ENCODE measurements at places on chromosomes 7 and 10.
A peak's percentile ranks its signal among the peaks of the same experiment; 100 is the strongest.

- no peak for DNase-seq
Observed at GRCh38 chr7:148721390-148721789, 22.7 kb downstream of the CUL1 start.

DNA sequence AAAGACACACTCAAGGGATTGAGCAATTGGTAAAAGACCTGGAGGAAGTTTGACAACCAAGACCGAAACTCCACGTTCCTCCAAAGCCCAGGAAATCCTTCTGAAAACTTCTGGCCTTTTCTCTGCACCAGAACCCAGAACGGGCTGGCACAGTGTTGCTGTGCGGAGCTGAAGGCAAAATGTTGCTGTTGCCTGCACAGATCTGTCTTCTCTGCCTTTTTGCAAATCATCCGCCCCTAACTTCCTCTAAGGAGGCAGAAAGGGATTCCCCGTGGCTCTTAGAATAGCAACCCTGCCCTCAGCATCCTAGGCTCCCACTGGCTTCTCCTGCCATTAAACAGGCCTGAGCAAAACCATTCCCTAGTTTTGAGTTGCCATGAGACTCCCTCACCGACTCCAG is 44.9 kb downstream of the FIGNL1 start:
- no peak for DNase-seq

DNA sequence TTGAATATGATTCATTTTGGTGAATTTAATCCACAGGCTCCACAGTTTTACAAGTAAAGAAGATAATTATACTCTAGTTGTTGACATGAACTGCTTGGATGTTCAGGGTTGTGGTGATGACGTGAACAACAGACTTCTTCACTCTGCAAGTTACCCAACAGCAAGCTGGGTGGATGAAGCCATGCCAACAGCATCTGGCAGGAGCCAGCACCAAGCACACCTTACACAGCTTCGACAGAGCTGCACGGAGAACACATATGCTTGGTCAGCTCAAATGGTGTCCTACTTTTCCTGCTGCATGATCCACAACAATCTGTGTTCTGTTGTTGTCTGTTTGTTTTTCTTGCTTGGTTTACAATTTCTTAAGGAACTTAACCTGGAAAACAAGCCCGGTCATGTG is 9.8 kb downstream of the NOD1 start:
- DNase-seq = no peak

DNA sequence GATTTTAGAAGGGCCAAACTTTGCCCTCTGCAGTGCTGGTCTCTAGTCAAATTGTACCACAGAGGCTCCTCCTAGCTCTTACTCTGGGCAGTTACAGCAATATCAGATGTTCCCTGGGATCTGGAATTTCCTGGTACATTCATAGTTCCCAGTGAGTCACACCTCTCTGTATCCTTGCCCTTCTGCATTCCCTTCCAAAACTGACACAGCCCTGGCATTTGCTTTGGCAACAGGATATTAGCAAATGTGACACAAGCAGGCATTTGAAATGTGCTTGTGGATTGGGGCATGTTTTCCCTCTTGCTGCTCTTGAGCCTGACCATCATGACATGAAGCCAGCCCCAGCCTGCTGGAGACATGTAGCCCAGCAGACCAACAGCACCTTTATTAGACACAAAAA is 284.7 kb upstream of the AKR1E2 start:
- no peak for DNase-seq

DNA sequence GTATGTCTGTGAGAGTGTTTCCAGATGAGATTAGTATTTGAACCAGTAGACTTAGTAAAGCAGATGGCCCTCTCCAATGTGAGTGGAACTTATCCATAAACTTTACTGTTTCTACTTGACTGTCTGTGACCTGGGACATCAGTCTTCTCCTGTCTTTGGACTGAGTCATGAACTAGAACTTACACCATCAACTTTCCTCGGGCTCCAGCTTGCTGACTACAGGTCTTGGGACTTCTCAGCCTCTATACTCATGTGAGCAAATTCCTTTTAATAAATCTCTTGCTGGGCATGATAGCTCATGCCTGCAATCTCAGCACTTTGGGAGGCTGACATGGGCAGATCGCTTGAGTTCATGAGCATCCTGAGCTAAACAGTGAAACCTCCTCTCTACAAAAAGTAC is 25.7 kb upstream of the WAPL start:
- no peak for DNase-seq

- no peak for DNase-seq
Observed at GRCh38 chr10:62433901-62434300, 59.7 kb downstream of the ZNF365 start.

DNA sequence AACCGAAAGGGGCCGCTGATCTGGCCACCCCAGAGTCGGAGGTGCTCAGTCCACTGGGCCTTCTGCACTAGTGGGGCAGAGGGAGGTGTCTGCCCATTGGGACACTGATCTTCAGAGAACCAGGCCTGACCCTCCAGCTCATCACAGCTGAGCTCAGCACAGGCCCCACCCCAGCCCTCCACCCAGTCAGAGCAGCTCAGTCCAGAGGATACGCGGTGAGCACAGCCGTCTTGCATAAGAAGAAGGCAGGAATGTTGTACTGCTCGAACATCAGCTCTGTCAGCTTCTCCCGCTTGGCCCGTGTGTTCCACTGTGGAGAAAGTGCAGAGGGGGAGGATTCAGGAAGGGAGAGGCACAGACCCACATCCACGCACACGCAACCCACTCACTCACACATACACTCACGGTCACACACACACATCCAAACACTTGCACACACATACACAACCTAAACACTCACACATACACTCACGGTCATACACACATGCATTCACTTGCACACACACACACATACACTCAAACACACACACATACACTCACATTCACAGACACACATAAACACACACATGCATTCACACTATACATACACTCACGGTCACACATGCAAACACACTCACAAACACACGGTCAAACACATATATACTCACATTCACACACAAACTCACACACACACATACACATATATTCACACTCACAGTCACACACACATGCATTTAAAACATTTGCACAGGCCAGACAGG is 6.3 kb downstream of the ACTL6B start:
- no peak for DNase-seq

- no peak for DNase-seq
Observed at GRCh38 chr7:14760730-14761478, 141.6 kb downstream of the DGKB start.

- peak; percentile 54 for DNase-seq
Observed at GRCh38 chr7:90461219-90461618, 8.2 kb upstream of the PTTG1IP2 start.

DNA sequence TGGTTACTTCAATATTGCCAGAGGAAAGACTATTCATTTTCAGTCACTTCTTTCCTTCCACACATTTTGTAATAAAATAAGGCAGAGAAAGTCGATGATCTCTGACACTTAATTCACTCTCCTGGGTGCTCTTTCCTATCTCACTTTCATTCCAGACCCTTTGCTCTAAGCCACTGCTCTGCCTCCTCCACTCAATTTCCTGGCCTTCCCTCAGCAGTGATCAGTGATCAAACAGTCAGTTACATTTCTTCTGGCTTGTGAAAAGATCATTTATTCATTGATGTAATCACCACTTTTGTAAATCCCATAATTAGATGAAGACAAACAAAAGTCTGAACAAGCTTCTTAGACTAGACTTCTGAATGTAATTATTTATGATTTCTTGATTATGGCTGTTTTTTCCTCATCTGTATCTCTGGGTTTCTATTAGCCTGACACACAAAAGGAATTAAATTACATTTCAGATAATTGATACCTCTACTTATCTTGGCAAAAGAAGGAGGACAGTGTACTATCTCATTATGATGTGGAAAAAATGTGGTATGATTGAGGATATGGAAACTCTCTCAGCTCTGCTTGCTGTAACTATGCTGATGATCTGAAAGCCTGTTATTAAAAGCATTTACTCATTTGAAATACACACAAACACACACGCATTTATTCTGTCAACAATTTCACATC is 1102.3 kb downstream of the GRM8 start:
- DNase-seq = no peak

GRCh38 chr10:110525349-110526260 is 27.9 kb downstream of the DUSP5 start:
- no peak for DNase-seq

DNA sequence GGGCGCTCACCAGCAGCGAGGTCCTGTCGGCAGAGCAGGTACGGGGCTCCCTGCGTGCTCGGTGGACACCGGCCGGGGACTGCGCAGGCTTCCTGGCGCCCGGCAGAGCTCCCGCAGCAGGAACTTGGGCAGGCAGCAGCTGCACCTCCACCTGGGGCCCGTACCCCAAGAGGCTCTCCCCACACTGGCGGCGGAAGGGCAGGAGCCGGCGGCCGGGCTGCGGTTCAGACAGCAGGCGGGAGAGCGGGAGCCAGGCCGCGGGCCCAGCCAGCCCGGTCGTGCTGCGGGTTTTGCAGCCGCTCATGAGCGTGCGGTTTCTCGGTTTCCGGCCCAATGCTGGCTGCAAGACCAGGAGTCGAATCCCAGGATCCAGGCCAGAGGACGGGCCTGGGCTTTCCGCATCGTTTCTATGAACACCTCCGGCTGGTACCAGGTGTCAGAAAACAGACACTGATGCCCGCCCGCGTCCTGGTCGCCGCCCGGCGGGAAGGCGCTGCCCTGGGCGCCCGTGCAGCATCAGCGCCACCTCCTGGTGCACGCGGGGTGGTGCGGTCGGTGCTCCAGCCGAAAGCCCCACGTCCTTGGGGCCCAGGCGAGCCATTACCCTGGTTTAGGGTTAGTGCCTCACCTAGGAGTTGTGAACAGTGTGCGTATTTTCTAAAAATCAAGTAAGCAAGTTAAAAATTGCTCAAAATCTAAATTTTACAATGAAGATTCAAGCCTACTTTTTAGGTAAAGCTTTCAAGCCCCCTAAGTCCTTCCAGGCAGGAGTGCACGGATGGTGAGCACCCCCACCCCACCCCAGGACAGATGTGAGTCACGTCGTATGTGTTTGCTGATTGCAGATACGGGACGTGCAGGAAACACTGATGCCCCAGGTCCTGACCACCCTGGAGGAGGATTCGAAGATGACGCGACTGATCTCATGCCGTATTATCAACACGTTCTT is 47.4 kb upstream of the PRKAR1B start:
- DNase-seq = peak; percentile 45

Data from thyroid gland (tissue), 4 donors.